ENCODE measurements at places on chromosomes 6 and 20. TPM values are rescaled to one million over a fixed set of nuclear protein-coding genes. Genes with fewer than 3 reads are reported as not detected.
A peak's percentile ranks its signal among the peaks of the same experiment; 100 is the strongest.

DNA sequence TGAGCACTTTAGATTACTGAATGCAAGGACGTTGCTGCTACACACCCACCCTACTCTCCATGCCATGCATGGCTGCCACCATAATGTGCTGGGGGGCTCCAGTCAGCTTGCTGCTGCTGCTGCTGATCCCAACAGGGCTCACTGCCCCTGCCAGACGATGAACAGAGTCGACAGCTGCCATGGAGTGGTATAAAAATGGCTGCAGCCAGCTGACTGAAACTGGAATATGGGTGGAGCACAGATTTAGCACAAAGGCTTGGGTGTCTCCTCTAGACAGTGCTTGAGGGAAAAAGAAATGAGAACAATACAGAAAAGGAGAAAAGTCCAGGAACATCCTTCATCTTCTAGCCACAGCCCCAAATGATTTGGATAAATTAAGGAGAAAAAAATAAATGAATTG is 150.7 kb downstream of the PDSS2 start:
- peak; percentile 80 for DNase-seq

- DNase-seq, result no peak
These were observed 42.2 kb upstream of the UST start for GRCh38 chr6:148704400-148705246.

DNA sequence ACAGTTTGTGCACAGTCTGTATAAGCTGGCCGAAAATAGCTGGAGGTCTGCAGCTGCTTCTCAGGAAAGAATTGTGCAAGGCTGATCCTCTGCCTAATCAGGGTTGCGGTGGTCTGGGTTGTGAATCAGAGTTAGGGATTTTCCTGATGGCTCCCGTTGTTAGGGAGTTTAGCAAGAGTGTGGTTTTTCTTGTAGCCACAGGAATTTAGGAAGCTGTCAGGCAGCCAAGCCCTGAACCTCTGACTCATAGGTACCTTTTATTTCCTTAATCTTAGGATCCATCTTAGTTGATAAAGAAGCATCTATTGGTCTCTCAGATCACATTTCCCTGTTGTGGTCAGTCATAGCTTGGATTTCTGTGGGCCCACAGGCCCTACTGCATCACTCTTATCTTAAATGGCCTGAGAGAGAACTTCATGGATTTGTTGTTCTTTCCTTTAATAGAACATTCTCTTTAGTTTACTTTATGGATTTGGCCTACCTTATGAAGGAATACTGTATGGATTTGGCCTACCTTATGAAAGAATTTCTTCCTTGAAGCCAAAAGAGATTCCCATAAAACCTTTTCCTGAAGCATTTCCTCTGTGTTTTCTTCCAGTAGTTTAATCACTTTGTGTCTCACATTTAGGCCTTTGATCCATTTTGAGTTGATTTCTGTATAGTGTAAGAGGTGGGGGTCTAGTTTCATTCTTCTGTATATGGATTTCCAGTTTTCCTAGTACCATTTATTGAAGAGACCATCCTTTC is 10.3 kb downstream of the KIF25 start:
- DNase-seq, result peak; percentile 99

DNA sequence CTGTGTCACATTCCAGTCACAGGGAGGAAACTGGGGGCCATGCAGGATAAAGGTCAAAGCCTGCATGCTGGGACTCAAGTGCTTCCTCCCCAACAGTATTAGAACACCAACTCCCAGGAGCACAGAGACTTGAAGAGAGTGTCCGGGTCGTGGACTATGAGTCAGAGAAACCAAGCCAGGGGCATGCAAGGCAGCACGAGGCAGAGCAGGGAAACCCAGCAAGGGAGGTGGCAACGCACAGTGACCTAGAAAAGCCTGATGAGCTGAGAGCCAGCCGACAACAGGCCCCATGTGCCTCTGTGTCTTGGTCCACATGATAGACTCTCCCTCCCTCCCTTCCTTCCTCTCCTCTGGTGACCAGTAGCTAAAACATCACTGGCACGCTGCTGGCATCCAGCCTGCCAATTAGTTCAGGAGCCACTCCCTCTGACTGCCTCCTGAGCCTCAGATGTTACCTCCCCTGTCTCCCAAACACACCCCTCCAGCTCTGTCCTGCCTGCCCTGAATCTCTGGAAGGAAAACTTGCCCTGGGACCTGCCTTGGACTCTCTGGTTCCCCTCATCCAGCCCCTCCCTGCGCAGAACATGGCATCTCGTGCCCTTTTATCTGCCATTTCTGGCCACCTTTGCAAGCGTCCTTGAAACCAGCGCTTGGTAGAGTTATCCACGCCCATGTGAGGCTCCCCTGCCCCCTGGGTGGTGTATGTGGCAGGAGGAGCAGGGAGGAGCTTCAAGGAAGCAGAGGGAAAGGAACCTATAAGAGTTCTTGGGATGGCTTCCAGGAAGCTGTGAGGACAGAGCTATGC is 16.2 kb upstream of the RNF39 start:
- DNase-seq, result peak; percentile 77

GRCh38 chr6:90397929-90398674 is 101.5 kb upstream of the BACH2 start:
- no peak for DNase-seq

DNA sequence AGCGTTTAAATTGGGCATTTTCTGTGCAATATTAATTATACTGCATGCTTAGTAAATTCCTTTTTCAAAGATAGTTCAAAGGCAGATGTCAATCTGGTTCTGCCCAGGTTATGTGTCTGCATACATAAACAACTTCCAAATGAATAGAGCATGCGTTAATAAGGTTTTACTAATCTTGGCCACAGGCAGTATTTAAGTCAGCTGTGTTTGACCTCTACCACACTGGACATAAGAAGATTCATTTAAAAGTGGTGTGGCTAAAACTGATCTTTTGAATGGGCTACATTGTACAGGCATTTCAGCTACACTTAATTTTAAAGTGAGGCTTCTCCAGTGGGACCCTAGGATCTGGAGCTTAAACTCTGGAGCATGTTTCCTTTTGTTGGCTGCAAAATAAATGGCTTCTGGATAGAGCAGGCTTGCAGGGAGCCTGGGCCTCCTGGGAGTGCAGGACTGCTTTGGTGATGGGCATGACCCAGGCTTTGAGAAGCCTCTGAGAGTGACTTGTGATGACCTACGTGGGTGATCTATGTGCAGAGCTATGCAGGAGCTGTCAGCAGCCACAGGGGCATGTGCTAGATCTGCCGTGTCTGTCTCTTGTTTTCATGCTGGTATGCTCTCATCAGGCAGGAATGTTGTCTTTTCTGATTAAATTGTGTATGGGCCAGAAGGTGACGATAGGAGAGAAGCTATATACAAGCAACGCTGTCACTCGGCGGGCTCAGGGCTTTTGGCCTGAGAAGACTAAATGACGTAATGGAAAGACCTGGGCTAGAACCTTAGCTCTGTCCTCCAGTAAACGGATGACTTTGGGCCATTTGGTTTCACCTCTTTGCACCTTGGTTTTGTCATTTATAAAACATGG is 331.2 kb downstream of the QKI start:
- peak; percentile 87 for DNase-seq

Gene PGC
- not detected for total RNA-seq

Measured in myocyte (in vitro differentiated cells).